T-helper 9 cell (primary cell): ENCODE measurements at places on chromosomes 13 and 19.
A peak's percentile ranks its signal among the peaks of the same experiment; 100 is the strongest.

DNA sequence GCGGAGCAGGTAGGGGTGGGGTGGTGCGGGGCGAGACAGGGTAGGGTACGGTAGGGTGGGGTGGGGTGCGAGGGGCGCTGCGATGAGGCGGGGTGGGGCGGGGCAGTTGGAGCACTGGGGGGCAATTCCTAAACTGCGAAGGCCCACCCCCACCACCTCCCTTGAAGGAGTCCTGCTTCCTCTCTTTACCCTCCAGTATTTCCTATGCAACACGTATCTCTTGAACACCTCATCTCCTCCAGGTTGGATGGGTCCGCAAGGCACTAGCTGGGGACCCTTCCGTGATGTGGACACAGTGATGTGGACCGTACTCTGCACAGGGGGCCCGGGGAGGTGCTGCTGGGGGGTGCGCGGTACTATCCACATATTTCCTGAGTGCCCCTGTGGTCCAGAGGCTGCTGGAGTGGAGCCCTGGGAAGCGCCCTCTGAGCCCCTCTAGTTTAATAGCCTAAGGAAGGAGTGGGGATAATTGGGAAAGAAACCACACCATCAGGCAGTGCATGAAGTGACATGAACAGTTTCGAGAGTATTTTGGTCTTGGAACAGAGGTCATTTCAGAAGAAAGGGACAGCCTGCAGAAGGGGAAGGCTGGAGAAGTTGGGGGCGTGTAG is 1.1 kb downstream of the IL17D start:
- DNase-seq, result no peak

DNA sequence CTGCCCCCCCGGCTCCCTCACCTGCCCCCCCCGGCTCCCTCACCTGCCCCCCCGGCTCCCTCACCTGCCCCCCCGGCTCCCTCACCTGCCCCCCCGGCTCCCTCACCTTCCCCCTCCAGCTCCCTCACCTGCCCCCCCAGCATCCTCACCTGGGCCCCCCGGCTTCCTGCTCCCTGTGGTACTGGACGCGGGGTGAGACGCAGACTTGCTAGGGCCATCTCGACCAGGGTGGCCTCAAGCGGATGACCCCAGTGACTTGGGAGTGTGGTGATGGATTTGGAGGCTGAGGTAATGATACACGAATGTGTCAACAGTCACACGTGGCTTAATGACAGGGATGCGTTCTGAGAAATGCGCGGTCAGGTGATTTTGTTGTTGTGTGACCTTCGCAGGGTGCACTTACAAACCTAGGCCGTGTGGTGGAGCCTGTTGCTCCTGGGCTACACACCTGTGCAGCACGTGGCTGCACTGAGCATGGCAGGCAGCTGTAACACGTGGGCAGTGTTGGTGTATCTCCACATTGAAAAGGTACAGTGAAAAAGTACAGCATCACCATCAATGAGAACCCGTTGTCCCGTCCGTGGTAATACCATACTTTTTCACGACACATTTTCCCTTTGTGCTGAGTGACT is 197.8 kb downstream of the TEX29 start:
- DNase-seq, result no peak

- DNase-seq, result peak; percentile 18
Observed at GRCh38 chr19:58279042-58279924, 528 bp downstream of the ZNF8 start.

DNA sequence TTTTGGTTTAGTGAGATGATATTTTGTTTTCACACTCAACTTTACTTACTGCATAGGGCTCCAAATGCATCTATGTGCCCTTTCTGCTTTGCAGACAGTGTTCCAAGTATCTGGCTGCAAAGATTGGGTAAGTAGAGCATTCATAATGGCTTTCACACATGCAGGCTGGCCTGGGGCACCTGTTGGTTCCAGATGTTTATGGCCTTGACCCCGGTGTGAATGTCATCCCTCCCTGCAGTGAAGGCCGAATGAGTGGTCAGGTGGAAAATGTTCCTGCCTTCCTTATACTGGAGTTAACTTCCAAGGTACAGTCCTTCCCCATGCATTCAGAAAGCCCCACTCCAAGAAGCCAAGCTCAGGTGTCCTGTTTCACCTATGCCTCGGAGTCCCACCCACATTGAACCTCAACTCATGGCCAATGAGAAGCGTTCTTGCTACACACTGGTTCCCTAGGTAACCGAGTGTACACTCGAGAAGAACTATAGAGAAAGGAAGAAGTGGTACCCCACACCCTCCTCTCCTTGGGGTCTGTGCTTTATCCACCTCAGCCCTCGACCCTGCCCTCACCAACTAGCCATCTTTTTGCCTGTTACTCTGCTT is 23.0 kb upstream of the ZNF536 start:
- DNase-seq, result no peak

GRCh38 chr13:101325423-101325822 is 90.9 kb downstream of the NALCN start:
- DNase-seq, result no peak
